ENCODE measurements at places on chromosomes 6 and 20.

DNA sequence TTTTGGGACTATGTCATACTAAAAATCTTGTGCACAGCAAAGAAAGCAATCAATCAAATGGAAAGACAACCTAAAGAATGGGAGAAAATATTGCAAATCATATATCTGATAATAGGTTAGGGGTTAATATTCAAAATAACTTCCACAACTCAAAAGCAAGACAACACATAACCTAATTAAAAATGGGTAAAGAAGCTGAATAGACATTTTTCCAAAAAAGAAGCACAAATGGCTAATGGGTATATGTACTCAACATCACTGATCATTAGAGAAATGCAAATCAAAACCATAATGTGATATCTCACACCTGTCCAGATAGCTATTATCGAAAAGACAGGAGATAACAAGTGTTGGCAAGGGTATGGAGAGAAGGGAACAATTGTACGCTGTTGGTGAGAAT is 53.0 kb downstream of the SYCP2L start:
- DNase-seq, result no peak

DNA sequence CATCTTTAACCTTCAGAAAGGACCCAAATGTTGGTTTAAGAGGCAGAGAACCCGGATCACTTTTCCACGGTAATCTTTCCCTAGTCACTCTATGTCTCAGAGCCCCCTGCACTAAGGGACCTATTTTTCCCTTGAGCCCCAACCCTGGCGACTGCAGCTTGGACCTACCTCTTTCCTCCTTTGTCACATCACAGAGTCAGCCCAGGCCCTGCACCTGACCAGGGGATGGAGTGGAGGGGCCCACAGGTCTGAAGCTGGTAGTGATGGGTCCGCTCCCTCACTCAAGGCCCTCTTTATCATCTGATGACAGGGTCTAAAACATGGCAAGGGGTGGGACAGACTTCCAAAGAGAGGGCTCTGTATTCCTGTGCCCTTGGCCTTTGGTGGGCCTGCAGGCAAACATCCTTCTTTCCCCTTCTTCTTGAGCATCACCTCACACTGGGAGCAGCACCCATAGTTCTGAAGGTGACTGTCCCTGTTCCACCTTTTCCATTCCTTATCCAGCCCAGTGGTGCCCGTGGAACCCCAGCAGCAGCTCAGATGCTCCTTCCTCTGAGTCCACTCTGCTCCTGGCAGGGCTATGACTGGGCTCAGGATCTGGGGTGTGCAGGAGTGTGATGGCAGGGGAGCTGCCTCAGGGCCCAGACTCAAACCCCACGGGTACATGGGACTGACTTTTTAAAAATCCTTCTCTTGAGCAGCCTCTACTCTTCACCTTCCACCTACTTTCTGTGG is 6.3 kb downstream of the RAET1L start:
- DNase-seq, result no peak

GRCh38 chr6:29995340-29995777 is 53.0 kb downstream of the HLA-A start:
- no peak for DNase-seq

DNA sequence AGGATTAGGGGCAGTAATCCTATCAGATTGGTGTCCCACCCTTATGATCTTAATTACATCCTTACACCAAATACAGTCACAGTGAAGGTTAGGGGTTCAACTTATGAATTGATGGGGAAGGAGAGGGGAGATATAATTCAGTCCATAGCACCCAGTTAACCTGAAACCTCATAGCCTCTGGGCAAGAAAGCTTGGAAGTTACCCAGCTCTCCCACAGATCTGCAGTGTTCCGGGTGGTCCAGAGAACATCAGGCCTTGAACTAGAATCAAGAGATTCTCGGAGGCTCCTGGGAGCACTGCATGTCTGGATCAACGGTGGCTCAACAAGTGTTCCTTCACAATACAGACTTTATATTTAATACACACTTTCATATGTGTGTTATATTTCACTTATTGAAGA is 392.6 kb upstream of the MARCKS start:
- DNase-seq, result no peak

DNA sequence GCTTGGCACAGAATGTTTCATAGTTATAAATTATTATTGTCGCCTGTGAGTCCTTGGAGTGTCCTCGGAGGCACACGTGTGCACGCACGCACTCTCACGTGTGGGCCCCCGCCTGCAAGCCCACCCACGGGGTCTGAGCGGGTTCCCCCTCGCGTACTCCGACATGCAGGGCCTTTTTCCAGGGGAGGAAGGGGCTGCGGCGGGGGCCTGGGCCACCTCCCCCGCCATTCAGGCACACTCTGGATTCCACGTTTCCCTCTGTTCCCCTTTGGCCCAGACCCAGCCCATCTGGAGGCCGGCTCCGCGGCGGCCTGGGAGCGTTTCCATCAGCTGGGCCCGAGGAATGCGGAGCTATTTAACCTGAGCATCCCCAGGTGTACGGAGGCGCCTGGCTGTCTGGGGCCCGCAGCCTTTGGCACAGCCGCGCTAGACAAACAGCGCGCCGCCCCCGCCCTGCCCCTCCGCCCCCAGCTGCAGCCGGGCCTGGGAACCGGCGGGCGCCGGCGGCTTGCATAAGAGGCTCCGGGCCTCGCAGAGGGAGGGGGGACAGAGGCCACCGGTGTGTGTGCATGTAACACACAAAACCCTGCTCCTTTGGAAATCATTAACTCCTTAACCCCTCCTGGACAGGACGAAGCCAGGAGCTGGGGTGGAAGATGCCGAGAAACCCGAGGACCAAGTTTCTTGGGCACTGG is 3.3 kb downstream of the ID1 start:
- DNase-seq, result peak; percentile 70

- DNase-seq, result no peak
Measured at GRCh38 chr20:36175475-36175995, 21.0 kb downstream of the EPB41L1 start.

GRCh38 chr6:120328521-120328920 is 979.0 kb upstream of the MAN1A1 start:
- no peak for DNase-seq

DNA sequence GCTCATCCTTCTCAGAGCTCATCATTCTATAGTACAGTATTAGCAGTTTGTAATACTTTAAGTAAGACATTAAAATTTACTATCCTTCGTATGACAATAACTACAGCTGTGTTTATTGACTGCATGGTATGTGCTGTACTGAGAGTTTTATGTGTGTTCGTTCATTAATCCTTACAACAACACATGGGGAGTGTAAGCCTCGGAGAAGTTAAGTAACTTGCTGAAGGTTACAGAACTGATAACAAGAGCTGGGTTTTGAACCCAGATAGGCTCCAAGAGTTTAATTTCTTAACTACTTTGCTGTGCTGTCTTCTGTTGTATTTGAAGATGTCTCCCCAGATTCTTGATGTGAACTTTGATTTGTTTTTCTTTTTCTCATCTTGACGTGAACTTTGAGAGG is 23.7 kb downstream of the BRPF3 start:
- DNase-seq, result no peak

- DNase-seq, result no peak
Measured at GRCh38 chr6:6660339-6661045, 72.0 kb downstream of the LY86 start.

DNA sequence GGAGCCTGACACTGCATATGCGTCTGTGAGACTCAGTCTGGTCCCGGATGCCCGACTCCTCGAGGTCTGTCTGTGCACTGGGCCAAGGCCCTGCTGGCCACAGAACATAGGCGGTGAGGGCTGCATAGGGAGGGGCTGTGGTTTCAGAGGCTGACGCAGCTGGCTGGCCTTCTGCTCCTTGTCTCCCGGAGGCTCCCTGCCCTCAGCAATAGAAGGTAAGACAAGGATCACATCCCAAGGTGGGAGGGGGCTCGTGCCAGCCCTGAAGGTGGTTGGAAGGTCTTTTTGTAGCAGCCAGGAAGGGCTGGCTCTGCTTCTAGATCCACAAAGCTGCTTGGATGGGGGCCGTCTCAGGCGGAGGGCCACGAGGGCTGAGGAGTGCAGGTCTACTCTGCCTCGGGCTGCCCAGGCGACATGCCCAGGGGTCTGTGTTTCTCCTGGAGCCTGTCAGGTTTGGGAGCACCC is 239.8 kb upstream of the SULF2 start:
- DNase-seq, result no peak

- DNase-seq, result no peak
Measured at GRCh38 chr20:2449386-2449785, 21.2 kb downstream of the SNRPB start.

DNA sequence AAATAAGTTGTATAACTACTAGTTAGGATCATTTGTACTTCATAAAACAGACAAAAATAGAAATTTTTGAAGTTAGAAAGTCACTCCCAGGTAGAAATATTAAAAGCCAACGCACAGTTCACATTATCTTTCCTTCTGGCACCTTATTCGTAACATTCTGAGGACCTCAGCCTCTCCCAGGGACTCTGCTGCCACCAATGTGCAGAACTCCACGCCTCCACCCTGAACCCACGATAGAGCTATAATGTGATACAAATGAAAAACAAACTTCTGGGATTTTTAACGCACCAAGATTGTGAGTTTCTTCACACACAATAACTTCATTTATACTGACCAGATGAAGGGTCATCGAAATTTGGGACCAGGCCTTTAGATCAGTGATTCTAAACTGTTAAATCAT is 9.5 kb downstream of the BMP7 start:
- DNase-seq, result no peak

GRCh38 chr20:20439602-20440190 is 71.8 kb downstream of the INSM1 start:
- DNase-seq, result no peak

DNA sequence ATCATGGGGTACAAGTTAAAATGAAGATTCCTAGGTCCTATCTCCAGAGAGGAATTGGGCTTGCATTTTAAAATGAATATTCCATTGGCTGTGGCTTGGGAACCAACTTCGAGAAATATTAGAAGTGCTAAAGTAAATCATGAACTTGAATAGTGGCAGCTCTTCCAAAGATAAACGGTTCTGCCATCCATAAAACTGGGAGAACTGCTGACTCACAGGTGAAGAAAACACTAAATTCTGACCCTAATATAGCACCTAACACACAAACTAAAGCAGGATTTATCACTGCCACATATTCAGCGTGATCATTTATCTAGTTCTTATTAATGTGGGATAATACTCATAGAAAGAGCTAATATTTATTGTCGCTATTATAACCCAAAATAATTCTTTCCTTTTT is 508.1 kb upstream of the ID4 start:
- DNase-seq, result no peak

DNA sequence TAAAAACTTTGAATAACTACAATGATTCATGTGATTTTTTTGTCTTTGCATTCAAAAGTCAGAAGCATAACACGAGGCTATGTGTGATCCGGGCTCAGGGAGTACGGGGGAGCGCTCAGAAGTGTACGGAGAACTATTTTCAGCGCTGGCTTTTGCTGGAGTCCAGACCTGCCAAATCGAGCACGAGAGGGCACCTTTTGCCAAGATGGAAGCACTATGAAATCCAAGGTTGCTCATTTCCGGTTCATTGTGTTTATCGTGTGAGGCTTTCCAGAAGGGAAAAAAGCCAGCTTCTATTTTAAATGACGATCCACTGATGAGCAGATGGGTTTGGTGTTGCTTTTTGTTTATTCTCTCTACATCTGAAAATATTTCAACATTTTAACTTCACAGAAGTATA is 11.3 kb downstream of the RAMACL start:
- no peak for DNase-seq

- DNase-seq, result no peak
Measured at GRCh38 chr6:30997301-30997700, 13.0 kb upstream of the MUC22 start.

GRCh38 chr6:8441452-8441851 is 6.1 kb upstream of the SLC35B3 start:
- no peak for DNase-seq

GRCh38 chr20:44406572-44407137 is 51.2 kb downstream of the HNF4A start:
- DNase-seq, result no peak

DNA sequence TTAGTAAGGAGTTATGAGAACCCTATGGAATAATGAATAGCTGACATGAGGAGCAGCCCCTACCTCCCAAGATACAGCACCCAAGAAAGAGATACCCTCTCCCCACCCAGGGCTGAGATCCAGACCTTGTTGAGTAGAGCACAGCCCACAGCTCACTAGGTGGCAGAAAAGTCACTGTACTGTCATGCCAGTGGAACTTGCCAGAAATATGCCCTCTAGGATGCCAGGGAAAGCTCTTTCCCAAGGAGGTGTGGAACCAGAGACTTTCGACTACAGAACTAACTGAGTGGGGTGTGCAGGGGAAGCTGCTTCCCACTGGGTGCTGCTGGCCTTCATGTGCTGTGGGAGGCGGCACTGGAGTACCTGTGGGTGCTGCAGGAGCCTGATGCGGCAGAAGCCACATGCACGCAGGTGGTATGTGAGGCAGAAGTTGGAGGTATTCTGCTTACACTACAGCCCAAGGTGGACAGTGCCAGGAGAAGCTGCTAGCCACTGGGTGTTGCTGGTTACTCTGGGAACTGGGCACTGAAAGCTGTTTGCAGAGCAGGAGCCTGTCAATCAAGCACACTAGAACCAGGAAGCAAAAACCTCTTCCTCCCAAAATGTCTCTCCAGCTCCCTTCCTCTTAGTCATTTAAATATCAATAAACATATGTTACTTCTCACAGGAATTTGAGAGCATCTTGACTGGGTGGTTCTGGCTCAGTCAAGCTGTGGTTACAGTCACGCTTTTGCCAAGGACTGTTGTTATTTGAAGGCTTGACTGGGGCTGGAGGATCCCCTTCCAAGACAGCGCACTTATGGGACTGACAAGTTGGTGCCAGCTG is 17.8 kb downstream of the ARMC12 start:
- DNase-seq, result no peak

GRCh38 chr6:140677781-140678528 is 1303.5 kb upstream of the CITED2 start:
- no peak for DNase-seq

DNA sequence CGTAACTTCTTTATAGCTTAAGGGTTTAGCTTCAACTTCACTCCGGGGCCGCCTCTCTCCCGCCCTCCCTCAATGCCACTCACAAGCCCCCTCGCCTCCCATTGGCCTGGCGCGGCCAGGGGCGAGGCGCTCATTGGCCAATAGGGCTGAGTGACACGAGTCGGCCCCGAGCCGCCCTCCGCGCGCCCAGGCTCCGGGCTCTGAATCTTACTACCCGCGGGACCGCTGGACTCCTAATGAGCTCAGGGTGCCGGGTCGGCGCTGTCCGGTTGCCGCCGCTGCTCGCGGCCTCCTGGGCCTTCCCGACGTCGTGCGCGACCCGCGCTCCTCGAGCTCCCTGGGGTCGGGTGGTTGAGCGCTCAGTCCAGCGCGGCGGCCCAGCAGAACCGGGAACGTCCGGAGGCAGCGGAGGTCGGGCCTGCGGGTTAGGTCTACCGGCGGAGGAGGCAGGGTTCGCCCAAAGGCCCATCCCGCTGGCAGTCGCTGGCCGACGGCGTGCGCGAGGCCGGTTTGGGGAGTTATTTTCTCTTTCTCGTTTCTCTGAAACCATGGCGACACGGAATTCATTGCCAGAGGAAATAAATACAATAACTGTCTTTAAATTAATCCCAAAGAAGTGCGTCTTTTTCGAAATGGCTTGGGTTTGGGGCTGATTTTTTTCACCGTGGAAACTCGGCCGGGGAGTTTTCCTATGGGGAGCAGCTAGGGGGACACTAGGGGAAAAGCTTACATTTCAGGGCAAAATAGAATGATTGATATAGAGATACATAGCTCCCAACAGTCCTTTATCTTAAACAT is at the start of gene SIM1:
SIM1 (minus strand) TSS at position 19 of the 798 bp plus-strand sequence. CDS start 1,453 bp downstream, outside the sequence.
- peak; percentile 47 for DNase-seq
